ENCODE measurements at places on chromosomes 2 and 18.

- no peak for DNase-seq
Measured at GRCh38 chr2:221289389-221289788, 282.7 kb downstream of the EPHA4 start.

GRCh38 chr2:168475636-168476035 is 19.6 kb downstream of the CERS6 start:
- no peak for DNase-seq

GRCh38 chr18:72849671-72850070 is 18.1 kb downstream of the NETO1 start:
- no peak for DNase-seq

- no peak for DNase-seq
Measured at GRCh38 chr2:31088504-31089195, 49.6 kb downstream of the GALNT14 start.

DNA sequence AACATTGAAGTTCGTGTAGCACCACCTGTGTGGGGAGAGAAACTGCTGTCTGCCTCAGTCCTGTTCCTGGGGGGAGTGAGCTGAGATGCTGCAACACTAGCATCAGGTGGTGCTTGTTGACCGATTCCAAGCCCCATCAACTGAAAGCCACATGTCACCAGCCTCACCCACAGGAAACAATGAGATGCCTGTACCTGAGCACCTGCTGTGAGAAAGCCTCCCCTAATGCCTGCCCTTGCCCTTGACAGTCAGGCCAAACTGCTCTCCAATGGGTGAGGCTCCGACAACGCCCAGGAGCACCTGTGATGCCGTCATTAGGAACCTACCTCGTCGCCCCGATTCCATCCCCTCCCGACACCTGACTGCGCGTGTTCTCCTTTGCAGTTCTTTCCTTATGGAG is 104.6 kb downstream of the SMC6 start:
- DNase-seq, result no peak
